Cardiac ventricle fibroblast (primary cell): ENCODE measurements at places on chromosomes 16 and 17. TPM values are rescaled to one million over a fixed set of nuclear protein-coding genes. Genes with fewer than 3 reads are reported as not detected.

SAP30BP gene
- 32.4 and 36.3 TPM in 2 replicates for total RNA-seq

WIPF2 gene
- 8.7 and 9.0 TPM in 2 replicates for total RNA-seq

LYRM9 gene
- 23.5 and 26.4 TPM in 2 replicates for total RNA-seq

MYL4 gene
- 0.37 TPM in 1 of 2 replicates, not detected in the other for total RNA-seq

RNF157 gene
- 0.10 and 0.44 TPM in 2 replicates for total RNA-seq

PPL gene
- 132 and 145 TPM in 2 replicates for total RNA-seq

KRT9 gene
- total RNA-seq, result not detected in 2 replicates

KRTAP2-2 gene
- total RNA-seq, result not detected in 2 replicates

FBXL20 gene
- 11.5 and 13.3 TPM in 2 replicates for total RNA-seq

CACNA1H gene
- 1.6 and 3.3 TPM in 2 replicates for total RNA-seq

YPEL2 gene
- 13.5 and 15.4 TPM in 2 replicates for total RNA-seq

IGFBP4 gene
- total RNA-seq, result 1,674 and 1,743 TPM in 2 replicates

NRN1L gene
- not detected in 2 replicates for total RNA-seq

GNGT2 gene
- total RNA-seq, result not detected in 2 replicates

HSPB9 gene
- total RNA-seq, result not detected in 2 replicates

JPT2 gene
- total RNA-seq, result 24.4 and 30.3 TPM in 2 replicates

PIRT gene
- not detected in 2 replicates for total RNA-seq

GP1BA gene
- not detected in 2 replicates for total RNA-seq

OTOP3 gene
- total RNA-seq, result not detected in 2 replicates

GPR139 gene
- total RNA-seq, result not detected in 2 replicates

CDH8 gene
- not detected in 2 replicates for total RNA-seq

RCVRN gene
- not detected in 2 replicates for total RNA-seq

EFCAB13 gene
- 0.39 and 0.62 TPM in 2 replicates for total RNA-seq

SAMD14 gene
- 1.1 and 1.5 TPM in 2 replicates for total RNA-seq

ARL5C gene
- total RNA-seq, result not detected in 2 replicates

MT1A gene
- 0.88 TPM in 1 of 2 replicates, not detected in the other for total RNA-seq

KARS1 gene
- 108 and 114 TPM in 2 replicates for total RNA-seq

AKAP1 gene
- total RNA-seq, result 8.8 and 12.9 TPM in 2 replicates

CACNG5 gene
- not detected in 2 replicates for total RNA-seq

LPCAT2 gene
- total RNA-seq, result 7.5 and 11.9 TPM in 2 replicates

CDH16 gene
- not detected in 2 replicates for total RNA-seq

SLC16A11 gene
- total RNA-seq, result not detected in 2 replicates

CORO6 gene
- 6.5 and 7.6 TPM in 2 replicates for total RNA-seq

NKIRAS2 gene
- 38.6 and 40.2 TPM in 2 replicates for total RNA-seq

CSH1 gene
- total RNA-seq, result not detected in 2 replicates

SNAI3 gene
- total RNA-seq, result not detected in 2 replicates

CFAP97D1 gene
- 0.20 TPM in 1 of 2 replicates, not detected in the other for total RNA-seq

RDM1 gene
- 1.1 TPM in 1 of 2 replicates, not detected in the other for total RNA-seq

TTYH2 gene
- 7.1 and 15.8 TPM in 2 replicates for total RNA-seq

TM4SF5 gene
- total RNA-seq, result not detected in 2 replicates

CNGB1 gene
- not detected in 2 replicates for total RNA-seq
